CD4-positive, alpha-beta T cell treated with Interleukin-4 for 4 hours (primary cell): ENCODE measurements at places on chromosomes 2 and 18.
A peak's percentile ranks its signal among the peaks of the same experiment; 100 is the strongest.

DNA sequence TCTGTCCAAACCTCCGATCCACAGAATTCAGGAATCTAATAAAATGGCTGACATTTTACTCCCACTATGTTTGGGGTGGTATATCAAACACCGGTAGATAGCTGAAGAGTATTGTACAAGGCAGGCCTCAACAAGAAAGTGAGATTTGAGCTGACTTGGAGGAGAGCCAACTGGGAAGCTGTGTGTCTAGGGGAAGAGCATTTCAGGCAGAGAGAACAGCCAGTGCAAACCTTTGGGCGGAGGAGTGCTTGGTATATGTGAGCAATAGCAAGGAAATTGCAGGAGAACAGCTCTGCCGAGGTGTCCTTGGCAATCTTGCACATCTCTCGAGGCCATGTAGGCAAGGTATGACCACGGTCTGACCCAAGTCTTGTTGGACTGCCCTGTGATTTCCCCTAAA is 1.8 kb upstream of the MERTK start:
- DNase-seq = no peak

- DNase-seq = no peak
These were observed 256.3 kb upstream of the PKDCC start for GRCh38 chr2:41791523-41791922.

- DNase-seq = peak; percentile 21
These were observed 32.5 kb upstream of the RMDN2 start for GRCh38 chr2:37892436-37893114.

- DNase-seq = no peak
These were observed 247.8 kb downstream of the MYT1L start for GRCh38 chr2:2083113-2083758.

DNA sequence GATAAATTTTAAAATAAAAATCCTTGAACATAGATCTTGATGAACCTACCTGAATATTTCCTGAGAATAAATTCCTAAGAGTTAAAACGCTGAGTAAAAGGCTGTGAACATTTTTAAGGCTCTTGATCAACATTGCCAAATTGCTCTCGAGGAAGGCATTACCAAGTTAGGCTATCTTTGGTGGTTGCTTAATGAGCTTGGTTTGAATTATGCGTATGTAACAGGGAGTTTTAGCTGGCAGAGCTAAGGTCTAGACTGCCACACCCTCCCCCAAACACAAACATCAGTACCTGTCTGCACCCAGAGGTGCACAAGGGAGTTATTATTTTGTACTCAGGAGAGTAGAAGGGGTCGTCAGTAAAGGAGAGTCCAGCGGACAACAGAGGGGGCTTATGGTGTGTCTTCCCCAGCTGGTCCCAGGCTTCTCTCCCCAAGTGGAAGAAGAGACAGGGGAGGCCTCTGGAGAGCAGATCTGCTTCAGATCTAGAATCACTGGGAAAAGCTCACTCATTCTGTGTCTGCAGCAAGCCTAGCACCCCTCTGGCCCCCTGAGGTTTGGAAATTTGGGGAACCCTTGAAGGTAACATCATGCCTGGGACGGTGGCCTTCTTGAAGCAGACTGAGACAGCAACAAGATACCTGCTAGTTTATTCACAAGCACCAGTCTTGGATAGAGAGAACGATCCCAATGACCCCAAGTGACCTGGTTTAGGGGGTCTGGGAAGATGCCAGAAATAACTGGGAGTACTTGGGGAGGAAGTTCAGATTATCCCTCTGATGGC is 197.2 kb upstream of the ID2 start:
- DNase-seq = peak; percentile 49

- no peak for DNase-seq
These were observed 7.2 kb upstream of the KIAA2012 start for GRCh38 chr2:202065876-202066275.

DNA sequence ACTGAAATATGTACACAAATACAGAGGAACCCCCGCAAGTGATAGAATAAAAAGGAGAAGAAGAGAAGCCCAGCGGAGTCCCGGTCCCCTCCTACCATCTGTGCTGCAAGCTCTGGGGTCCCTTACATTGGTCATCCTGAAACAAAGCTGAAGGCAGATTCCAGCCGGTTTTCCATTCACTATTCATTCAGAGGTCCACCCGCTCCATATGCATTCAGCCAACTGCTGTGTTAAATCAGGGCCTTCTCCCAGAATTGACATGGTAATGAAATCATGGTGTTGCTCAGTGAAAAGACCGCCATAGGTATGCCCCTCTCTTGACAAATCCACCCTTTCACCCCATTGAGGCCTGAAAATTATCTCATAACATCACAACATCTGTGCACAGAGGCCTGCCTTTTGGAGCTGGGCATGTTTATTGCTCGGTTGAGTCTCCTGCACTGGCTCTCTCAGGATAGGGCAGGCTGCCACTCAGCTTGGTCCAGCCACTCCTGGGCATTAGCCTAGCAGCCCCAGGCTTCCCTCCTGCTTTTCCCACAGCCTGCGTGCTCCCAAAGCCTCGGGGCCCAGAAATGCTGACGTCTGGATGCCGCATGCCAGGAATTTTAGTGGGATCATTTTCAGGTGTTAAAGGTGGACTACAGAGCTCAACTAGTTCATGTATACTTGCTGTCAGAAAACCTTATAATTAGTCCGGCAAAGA is 39.3 kb upstream of the ID2 start:
- no peak for DNase-seq

- no peak for DNase-seq
These were observed 8.0 kb downstream of the SFXN5 start for GRCh38 chr2:73063472-73063871.

DNA sequence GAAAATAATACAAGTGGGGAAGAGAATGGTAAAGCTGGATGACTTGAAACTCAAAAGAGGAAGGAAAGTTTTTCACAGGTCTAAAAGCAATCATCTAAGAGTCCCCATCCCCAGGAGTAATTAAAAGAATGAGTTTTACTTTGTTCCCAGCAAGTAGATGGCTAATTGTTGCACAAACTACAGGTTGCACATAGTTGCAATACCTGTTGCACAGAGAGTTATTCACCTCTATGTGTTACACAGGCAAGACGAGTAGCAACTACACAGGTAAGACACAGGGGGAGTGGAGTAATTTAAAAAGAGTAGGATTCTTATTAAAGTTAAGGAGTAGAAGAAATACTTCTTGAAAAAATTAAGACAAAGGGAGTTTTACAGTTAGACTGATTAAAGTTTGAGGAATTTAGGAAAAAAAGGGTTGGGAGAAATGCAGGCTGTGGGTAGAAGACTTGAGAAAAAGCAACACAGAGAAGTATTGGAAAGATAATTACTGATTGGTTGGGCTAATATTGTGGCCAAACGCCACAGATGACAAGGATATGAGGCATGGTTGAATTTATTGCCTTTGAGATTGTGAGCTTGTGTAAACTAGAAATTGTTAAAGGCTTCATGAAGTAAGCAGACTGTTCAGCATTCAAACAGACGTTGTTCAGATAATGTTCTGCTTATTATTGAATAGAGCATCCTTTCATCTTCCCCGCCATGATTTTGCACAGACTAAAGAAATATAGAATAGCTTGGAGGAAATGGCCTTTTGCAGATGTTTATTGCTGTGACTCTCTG is 699.3 kb downstream of the NR4A2 start:
- DNase-seq = no peak

- no peak for DNase-seq
These were observed 367.8 kb downstream of the LRRTM1 start for GRCh38 chr2:79936715-79937114.

DNA sequence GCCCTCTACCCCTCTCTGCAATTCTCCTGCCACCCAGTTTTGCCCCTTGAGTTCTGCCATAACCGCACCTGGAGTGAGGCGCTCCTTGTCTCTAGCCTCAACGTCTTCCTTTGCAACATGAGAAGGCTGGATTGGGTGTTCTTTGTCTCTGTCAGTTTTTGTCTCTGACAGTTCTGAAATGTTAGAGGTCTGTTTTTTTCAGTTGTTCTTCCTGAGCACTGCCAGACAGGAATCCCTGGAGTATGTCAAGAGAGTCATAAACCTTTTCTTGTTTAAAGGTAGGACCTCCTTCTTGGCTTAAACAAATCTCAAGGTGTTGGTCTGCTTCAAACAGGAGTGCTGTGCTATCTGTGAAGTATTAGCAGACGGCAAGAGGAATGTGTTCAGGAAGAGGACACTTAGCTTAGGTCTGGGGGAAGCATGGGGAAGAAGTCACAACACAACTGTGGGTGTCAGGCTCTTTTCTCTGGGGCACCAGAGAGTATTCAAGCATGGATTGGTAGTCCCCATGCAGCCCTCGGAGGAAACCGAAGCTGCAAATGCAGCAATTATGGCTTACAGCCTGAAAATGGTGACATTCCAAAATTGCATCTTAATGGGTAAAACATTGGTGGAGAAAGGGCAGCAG is 32.3 kb downstream of the AFF3 start:
- no peak for DNase-seq

DNA sequence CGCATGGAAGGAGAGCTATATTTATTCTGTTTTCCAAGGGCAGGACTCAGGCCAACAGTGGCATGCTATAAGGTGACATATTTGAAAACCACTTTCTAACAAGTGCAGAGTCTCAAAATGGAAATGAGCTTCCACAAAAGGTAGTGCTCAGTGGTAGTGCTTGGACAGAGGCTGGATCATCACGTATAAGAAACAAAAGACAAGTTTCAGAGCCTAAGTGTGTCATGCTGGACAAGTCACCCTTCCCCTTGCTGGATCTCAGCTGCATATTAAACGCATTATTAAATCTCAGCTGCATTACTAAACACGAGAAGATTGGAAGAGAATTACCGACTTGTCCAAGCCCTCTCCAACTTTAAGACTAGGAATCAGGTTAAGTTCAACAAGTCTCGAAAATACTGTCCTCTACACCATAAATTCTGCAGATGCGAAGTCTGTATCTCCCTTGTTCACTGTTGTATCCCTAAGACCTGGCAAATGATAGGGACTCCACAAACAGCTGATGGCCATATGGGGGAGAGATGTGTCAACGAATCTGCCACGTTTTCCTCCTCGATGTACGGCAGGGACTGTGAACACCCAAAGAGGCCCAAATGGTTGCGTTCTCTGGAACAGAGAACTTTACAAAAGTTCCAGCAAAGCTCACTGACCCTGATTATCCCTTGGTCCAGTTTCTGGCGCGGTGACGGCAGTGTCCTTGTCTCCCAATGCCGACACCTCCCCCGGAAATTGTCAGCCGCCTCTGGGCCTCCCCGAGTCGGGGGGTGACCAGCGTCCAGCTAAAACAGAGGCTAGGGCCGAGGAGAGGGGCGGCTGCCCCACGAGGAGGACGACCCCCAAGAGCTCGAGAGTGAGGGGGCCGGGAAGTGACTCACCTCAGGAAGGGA is 611 bp downstream of the NOL10 start:
- no peak for DNase-seq

DNA sequence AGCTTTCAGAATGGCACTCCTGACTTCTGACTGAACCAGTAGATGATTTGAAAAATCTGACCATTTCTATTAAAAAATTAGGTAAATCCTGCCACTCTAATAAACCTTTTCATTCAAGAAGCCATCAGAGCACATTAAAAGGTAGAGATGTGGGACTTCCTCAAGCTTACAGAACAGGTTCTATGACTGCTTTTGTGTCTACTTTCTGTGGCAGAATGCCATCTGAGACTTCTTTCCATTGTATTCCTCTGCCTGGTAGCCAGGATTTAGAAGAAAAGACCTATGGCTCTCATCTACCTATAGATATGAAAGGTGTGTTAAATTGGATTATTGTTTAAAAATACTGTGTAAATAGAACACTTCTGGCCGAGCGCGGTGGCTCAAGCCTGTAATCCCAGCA is 99.9 kb upstream of the NABP1 start:
- DNase-seq = no peak

DNA sequence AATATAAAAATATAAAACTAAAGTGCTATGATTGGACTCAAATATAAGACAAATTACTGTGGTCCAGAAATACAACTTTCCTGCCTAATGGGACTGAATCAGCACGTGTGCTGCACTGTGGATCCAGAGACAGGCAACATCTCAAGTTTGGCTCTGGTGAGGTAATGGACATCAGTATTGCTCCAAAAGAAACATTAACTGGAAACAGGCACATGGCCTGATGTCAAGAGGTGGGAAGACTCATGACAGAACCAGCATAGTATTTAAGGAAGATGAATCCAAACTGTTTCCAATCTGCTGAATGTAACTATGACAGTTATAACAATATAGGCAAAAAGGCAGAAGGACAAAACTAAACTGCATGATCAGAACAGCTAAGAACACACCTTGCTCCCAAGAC is 354.6 kb downstream of the FSIP2 start:
- no peak for DNase-seq

DNA sequence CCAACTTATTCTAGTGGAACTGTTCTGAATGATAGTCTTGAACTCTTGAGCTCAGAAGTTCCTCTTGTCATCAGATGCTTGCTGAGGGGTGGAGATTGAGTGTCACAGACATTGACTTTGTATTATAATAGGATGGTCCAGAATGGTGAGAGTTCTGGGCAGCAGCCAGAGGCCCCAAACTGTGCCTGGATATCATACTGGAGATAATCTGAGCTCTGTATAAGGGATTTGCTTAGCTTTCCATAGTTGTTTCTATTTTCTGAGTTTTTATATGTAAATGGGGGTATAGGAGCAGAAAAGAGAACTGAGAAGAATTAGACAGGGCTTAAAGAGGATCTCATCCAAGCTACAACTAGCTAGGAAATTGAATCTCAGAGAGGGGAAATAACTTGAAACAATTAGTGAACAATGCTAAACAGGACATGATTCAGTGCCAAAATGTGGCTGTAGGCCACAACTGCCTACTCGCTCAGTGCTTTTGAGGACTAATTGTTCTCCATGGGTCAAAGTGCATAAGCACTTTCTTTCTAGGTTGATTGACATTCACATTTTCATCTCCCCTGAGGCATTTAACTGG is 10.1 kb upstream of the LCLAT1 start:
- no peak for DNase-seq

GRCh38 chr2:10454505-10454904 is 6.4 kb upstream of the ODC1 start:
- no peak for DNase-seq

- no peak for DNase-seq
These were observed 1.1 kb downstream of the TTL start for GRCh38 chr2:112483042-112483473.

DNA sequence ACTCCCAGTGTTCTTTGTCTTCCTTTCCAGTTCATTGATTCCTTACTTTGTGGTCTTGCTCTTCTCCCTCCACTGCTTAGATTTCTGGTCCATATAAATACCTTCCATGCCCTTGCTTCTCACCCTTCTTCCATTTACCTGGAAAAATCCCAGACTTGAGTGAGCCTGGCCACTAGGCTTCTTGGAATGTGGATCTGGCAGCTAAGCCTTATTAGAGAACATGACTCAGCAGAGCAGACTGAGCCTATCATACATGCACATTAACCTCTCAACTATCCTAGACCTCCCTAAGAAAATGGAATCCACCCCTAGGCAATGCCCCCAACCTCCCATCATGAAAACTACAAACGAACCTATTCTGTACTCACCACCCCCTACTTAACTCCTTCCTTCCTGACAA is 127.7 kb downstream of the RHBDD1 start:
- DNase-seq = no peak

GRCh38 chr18:22223254-22223964 is 54.0 kb downstream of the GATA6 start:
- DNase-seq = no peak

DNA sequence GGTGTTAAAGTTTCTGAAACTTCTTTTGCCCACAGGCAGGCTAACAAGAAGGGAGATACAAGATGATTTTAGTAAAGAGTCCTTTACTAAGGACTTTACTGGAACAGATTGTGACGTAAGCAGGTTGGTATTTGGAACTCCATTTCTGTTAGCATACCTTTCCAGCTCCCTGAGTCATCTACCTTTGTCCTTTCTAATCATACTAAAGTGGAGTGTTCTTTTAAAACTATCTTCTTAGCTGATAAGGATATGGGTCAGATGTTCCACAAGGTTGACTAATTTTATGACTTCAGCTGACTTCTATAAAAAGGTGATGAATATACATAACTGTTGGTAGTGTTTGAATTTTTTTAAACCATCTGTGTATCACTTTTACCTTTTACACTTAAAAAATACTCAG is 21.1 kb downstream of the UGP2 start:
- no peak for DNase-seq
